ENCODE measurements at places on chromosomes 4 and X.

DNA sequence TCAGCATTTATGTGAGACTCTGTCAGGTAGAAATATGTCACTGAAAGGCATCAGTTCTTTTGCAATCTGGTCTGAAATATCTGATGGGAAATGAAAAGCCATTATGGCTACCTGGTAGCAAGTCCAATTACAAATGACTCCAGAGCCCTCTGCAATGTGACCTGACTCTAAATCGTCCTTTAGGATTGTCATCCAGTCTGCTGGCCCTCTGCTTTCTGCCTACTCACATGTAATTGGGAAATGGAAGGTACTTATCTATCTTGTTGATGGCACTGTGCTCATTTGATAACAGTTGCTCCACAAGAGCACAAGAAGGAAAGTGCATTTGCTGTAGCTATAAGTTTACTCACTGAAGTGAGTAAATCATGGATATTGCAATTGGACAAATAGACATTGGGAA, 799.8 kb downstream of the RAPGEF2 start:
- DNase-seq, result no peak

DNA sequence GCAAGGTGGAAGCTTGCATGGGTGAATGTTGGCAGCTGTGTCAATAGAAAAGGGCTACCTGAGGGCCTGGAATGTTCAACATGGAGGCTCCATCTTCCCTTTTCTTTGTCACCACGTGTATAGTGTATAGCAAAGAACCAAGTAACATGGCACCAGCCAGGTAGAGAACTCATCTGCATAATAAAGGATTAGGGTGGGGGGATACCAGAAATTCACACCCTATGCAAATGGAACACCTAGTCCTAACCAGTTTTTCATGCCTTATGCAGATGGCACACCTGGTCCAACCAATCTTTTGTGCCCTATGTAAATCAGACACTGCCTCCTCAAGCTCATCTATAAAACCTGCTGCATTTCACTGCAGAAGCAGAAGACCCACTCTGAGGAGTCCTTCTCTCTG, 169.6 kb upstream of the GLRA2 start:
- DNase-seq, result no peak

DNA sequence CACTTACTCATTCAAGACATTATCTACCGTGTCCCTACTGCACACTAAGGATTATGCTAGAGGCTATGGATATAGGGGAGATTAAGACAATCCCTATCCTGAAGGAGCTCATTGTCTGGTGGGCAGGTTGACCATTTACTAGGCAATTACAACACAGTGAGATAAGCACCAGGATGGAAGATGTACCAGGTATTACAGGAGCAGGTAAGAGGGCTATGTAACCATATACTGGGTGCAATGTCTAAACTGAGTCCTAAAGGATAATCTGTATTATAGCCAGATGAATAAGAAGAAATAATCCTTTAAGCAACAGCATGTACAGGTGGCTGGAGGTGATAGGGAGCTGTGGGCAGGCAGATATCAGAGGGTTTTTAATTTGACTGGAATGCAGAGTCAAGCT, 113.3 kb upstream of the TBC1D9 start:
- DNase-seq, result no peak

DNA sequence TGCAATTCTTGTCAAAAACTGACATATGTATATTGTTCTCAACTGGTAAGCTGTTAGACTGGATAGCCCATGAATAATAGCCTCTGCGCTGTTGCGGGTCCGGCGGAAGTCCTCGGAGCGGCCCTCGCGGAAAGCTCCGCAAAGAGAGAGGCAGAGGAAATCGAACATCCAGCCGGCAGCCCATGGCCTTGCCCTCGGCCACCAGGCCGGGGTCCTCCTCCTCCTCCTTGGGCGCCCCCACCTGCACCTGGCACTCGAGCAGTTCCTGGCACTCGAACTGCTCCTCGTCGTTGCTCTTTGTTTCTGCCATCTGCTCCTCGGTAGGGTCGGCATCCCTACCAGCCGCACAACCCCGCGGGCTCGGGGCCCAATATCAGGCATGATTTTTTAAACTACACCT, 1176.3 kb downstream of the PCDH18 start:
- DNase-seq, result no peak

DNA sequence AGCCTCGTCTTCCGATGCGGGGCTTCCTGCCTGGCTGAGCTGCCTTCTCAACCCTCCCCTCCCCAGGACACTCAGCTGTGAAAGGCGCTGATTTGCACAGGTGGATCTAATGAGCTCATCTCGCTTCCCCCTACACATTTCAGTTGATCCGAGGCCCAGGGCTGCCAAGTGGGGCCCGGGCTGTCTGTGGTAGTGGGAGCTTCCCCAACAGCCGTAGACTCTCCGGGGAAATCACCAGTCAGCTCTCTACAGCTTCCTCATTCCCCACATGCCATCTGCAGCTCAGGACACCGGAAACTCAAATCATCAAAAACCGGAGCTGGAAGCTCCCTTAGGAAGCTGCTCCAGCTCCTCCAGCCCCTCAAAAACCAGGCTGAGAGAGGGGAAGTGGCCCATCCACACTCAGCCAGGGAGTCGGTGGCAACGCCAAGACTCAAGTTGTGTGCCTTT, 56.2 kb downstream of the SMIM20 start:
- no peak for DNase-seq

DNA sequence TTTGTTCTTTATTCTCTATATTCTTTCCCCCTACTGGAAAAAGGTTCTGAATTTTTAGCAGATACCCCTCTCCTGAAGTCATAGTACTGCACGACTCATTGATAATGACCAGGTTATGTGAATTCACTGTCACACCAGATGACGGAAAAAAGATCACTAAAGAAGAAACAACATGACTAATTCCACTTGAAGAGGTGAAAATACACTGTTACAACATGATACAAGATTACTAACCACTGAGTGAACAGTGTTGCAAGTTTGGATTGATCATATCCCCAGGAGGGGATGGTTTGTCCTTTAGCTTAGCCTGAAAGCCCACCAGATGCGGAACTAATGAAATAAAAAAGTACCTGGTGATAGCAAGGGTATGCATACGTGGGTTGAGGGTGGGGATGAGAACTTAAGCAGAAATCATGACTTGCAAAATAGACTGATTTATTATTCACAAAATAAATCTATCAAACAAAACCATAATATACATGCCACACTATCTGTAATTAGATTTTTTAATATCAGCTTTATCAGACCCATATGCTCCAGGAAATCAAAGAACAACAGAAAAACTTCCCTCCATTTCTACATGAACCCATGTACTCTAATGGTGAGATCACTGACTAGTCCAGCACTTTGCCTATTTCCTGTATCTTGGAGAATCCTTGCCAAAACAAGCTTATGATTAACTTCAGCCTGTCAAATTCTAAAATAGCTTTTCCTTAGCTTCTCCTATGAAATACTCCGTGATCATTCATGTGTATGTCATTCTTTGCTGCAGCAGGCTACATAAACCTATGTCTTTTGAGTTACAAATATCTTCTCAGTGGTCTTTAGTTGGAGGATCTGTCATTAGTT, 257.4 kb upstream of the AGA start:
- DNase-seq, result no peak

DNA sequence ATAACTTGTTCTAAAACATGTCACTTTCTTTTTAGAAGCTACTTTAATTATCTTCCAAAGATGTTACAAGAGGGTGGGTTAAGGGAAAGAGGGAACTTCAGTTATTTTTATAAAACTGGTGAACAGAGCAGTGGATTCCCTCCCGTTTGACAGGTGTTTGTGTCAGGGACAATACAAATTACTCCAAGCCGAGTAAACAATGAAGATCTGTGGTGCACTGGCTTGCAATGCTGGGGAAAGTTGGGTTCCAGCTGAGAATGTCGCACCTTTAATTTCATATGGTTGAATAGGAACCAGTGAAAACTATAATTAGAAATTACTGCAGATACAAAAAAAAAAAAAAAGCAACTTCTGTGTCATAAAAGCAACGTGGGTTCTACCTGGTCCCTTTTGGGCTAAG, 98.6 kb upstream of the TTC29 start:
- DNase-seq, result no peak

All from C1 segment of cervical spinal cord (tissue), 14 donors.